Left renal pelvis (tissue), 4 donors: ENCODE measurements at places on chromosomes 4 and X. TPM values are rescaled to one million over a fixed set of nuclear protein-coding genes. Genes with fewer than 3 reads are reported as not detected.

Gene STK32B
- 3.2 TPM for polyA plus RNA-seq

Gene RAB40AL
- not detected for polyA plus RNA-seq

Gene ZBTB33
- polyA plus RNA-seq: 35.3 TPM

DNA sequence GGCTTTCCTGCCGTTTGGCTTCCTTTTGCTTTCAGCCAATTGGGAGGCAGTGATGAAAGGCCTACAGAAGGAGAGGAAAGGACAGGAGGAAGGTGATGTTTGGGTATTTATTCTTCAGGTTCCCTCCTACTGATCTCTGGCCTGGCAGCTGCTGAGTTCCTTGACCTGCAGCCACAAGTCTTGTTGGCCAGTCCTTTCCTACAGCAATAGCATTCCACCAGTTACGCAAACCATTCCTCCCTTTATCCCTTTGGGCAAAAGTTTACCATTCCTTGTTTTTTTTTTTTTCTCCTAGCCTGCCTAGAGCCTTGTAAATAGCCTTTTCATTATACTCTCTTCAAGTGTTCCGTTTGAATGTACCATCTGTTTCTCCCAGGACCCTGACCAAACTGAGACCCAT, 198.1 kb upstream of the FTHL17 start:
- no peak for DNase-seq

Gene HCFC1
- polyA plus RNA-seq: 38.1 TPM

- no peak for DNase-seq
Observed at GRCh38 chr4:24719615-24720014, 75.8 kb upstream of the SOD3 start.

GRCh38 chr4:100679926-100680325, 162.1 kb upstream of the EMCN start:
- DNase-seq: no peak

- no peak for DNase-seq
Observed at GRCh38 chrX:71650333-71650969, 16.9 kb upstream of the LOC101059915 start.

DNA sequence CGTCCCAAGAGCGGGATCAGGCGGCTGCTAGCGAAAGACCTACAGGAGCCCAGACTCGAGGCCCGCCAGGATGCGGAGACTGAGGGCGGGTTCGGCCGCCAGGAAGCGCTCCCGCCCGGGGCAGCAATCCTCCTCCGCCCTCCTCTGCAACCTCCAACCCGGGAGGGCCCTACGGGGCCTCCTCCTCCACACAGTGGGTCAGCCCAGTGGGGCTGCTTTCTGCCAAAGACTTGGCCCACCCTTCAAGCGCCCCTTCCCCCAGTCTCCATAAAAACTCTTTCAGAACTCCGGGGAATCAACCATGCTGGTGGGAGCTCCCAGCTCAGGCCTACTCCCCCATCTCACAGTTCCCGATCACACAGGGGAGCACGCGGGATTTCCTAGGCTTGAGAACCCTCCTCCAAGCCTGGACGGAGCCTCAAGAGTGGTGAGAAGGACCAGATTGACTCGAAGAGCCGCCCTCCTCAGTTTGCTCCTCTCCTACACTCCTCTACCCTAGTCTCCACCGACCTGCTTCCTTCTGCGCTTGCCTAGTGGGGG, 77.5 kb downstream of the RLIM start:
- DNase-seq: peak; percentile 29

- peak; percentile 51 for DNase-seq
Observed at GRCh38 chr4:105551965-105552746, at the start of gene ARHGEF38. TSS of gene ARHGEF38 (plus strand) at chr4:105552620. CDS start at chr4:105552766, 146 bp downstream.

GRCh38 chrX:150582338-150582948, 14.0 kb downstream of the MTM1 start:
- DNase-seq: no peak
